Astrocyte of the hippocampus (primary cell): ENCODE measurements at places on chromosomes 11 and 22.

DNA sequence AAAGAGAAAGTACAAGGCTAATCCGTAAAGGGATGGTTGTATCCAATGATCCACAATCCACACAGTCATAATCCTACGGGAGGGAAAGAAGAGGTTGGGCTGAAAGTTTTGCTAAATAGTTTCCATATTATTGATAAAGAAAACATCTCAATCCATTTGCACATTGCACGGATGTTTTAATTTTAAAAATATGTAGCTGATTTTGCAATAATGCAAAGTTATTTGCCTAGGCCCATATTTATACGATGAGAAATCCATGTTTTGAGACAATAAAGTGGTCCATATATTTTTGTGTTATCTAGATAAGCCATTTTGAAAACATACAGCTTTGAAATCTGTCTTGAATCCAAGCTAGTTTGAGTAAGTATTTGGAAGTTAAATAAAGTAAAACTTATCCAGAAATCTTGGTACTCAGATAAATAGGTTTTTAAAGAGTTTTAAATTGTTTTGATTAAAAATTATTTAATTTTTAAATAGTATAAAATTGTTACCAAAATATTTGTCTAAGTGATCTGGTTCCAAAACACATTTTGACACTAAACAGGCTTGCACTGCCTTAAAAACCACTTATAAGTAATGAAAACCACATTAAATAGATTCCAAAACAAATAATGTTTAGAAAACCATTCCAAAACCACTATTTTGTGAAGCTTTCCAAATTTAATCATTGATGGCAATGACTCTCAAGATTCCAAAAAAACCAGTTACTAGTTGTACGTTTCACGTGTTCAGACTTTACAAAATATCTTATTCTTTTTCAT is 38.2 kb upstream of the PAMR1 start:
- peak; percentile 28 for DNase-seq

- no peak for DNase-seq
Measured at GRCh38 chr11:107720303-107720774, 8.5 kb upstream of the SLN start.

DNA sequence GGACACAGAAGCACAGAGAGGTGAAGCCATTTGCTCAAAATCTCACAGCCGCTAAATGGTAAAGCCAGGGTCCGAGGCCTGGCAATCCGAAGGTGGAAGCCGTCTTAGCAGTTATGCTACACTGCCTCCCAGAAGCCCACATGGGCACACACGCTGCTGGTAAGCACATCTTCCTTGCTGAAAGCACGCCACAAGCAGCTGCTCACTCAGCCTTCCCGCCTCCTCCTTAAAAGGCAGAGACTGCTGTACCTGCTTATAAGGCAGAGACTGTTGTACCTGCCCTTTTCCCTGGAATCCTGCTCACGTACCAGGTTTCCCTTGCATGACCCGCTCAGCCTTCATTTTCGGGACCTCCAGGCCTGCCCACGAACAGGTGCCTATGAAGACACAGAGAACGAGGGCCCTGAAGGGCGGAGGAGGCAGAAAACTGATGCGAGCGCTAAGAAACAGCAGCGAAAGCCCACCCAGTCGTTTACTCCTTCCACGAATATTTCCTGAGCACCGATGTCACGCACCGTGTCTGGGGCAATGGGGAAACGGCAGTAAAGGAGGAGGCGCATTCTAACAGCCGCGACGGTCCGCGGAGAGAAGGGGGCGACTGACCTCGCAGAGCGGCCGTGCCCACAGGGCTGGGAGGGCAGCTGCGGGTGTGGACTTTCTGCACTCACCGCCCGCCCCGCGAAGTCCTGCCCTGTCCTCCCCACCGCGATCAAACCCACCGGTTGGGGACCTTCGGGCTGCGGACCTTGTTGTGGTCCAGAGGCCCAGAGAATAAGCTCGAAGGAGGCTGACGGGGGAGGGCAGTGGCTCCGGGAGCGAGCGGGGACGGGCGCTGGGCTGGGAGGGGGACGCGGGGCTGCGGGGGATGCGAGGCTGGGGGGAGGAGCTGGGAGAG is 13.0 kb downstream of the SPATA19 start:
- no peak for DNase-seq

DNA sequence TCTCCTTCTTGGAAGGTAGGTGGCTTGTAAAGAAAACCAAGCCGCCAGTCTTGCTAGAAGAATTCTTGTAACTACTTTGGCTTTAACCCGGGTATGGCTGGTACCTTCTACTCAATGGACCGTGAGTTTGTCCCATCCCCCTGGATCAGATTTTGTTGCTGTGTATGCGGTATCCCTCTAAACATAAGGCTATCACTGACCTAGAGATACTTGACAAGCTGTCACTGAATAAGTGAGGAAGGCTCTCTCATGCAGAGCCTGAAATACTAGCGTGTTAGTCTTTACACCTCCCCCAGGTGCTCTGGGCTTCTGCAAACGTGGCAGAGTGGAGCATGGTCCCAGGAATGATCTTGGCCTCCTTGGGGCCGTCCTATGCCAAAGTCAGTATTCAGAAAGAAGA is 34.5 kb downstream of the GLB1L2 start:
- no peak for DNase-seq

DNA sequence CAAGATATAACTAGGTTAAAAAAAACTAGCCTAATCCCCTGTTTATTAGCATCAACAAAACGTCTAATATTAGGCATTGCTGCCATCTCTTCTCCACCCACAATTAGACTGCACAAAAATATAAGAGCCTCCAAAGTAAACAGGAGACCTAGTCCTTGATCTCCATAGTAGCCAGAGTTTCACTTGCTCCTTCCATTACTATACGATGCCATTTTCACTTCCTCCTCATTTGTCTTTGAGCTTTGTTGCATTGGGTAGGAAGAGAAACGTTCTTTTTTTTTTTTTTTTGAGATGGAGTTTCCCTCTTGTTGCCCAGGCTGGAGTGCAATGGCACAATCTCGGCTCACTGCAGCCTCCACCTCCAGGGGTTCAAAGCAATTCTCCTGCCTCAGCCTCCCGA is 42.3 kb upstream of the RDX start:
- no peak for DNase-seq

GRCh38 chr11:78099666-78100065 is 20.0 kb upstream of the NDUFC2 start:
- DNase-seq, result no peak

- no peak for DNase-seq
Measured at GRCh38 chr22:24518228-24518627, 23.1 kb downstream of the UPB1 start.

- DNase-seq, result no peak
Measured at GRCh38 chr11:34405079-34405858, 33.5 kb upstream of the CAT start.

DNA sequence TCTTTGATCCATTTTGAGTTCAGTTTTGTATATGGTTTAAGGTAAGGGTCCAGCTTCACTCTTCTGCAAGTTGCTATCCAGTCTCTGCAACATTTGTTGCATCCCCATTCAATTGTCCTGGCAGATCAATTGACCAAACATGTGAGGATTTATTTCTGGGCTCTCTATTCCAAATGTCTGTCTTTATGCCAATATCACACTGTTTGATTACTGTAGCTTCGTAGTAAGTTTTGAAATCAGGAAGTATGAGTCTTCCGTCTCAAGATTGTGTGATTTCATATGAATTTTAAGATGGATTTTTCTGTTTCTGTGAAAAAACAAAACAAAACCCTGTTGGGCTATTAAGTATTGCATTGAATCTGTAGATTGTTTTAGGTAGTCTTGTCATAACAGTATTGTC is 17.0 kb downstream of the APLP2 start:
- DNase-seq, result no peak

GRCh38 chr11:16194566-16194965 is 161.8 kb downstream of the SOX6 start:
- DNase-seq, result peak; percentile 41

GRCh38 chr11:115226556-115226955 is 277.7 kb downstream of the CADM1 start:
- peak; percentile 95 for DNase-seq

DNA sequence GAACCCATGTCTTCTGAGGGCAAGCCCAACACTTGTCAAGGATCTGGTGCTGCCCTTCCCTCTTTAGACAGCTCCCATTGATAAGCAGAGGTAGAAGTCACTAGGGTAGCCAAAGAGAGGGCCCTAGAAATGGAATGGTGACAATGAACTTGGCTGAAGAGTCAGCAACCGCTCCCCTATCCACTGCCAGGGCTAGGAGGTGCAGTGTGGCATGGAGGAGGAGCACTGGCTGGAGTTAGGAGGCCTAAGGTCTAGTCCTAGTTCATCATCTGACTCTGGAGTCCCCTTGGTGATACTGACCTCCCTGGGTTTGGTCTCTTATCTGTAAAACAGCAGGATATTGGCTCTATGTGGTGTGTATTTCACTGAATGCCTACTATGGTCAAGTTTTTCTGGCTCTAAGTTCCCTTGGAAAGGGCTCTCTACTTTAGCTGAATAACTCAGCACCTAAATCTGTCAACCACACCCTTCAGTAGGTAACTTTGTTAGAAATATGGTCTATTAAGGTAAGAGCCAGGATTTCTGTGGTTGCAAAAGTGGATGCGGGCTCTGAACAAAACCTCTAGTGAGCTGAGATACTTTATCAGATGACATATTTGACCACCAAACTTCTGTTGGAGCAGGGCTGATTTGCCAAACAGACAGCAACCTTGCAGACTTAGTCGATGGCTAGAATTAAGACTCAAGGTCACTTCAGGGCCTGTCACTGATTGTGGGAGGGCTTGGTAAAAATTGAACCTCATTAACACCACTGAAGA is 10.5 kb downstream of the TIMP3 start:
- DNase-seq, result no peak

GRCh38 chr11:6285019-6285418 is 25.4 kb downstream of the CCKBR start:
- DNase-seq, result no peak

GRCh38 chr22:49967706-49968208 is 7.2 kb downstream of the PIM3 start:
- peak; percentile 22 for DNase-seq

GRCh38 chr11:11363674-11364073 is 10.6 kb upstream of the CSNK2A3 start:
- DNase-seq, result no peak

DNA sequence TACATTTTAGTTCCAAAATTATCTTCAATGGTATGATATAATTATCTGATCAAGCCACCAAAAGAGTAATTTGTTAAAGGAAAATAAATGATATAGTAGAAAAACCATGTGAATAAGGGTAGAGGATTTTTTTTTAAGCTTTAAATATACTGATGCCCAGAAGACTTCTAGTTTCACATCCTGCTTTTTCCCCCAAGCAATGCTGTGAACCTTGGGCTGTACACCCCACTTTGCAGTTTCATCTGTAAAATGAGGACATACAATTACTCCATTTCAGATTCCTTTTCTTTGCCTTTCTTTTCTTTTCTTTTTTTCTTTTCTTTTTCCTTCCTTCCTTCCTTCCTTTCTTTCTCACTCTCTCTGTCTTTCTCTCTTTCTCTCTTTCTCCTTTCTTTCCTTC is 1125.4 kb downstream of the DLG2 start:
- DNase-seq, result no peak

DNA sequence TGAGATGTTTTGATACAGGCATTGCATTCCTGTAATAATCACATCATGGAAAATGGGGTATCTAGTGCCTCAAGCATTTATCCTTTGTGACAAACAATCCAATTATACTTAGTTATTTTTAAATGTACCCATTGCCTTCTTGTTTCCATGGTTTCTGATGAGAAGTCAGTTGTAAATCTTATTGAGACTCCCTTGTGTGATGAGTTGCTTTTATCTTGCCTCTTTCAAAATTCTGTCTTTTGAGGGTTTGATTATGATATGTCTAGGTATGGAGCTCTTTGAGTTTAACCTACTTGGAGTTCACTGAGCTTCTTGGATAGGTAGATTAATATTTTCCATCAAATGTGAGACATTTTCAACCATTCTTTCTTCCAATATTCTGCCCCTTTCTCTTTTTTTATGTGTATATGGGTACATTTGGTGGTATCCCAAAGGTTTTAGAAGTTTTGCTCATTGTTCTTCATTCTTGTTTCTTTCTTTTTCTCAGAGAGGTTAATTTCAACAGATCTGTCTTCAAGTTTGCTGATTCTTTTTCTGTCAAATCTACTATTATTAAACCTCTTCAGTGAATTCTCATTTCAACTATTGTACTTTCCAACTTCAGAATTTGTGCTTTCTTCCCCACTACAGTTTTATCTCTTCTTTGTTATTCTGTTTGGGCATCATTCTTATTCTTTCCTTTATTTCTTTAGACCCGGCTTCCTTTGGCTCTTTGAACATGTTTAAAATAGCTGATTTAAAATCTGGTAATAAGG is 13.7 kb downstream of the NAGA start:
- no peak for DNase-seq

GRCh38 chr22:29055192-29055830 is 6.3 kb downstream of the C22orf31 start:
- DNase-seq, result no peak

DNA sequence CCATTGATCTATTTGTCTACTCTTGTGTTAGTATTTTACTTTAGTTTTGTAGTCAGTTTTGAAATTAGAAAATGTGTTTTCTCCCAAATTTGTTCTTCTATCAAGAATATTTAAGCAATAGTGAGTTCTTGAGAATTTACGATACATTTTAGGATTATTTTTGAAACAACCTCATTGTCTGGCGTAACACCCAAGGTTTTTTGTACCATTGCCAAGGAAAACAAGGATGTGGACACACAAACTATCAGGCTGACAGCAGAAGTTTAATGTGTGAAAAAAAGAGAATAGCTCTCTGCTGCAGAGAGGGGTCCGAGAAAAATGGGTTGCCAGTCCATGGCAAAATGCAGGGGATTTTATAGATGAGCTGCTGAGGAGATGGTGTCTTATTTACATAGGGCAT is 865.1 kb upstream of the CNTN5 start:
- no peak for DNase-seq

DNA sequence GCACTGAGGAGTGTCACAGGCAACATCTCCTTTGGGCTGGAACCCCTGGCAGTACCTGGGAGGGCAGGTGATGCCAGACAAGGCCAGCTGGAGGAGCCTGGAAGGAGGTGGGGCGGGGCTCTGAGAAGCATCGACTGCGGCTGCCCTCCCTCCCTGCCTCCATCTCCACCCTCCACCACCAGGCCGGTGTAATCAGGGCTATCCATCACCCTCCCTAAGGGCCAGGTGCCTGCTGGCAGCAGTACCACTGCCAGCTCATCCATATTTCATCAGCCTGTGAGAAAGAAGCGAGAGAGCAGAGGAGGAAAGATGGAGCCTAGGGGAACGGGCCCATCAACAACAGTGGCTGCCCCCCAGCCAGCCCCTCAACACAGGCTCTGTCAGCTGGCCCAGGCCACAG is 51.4 kb upstream of the RASD2 start:
- DNase-seq, result no peak
